Muscle of leg (tissue), 16 donors: ENCODE measurements at places on chromosomes 7 and 10. TPM values are rescaled to one million over a fixed set of nuclear protein-coding genes. Genes with fewer than 3 reads are reported as not detected.

DNA sequence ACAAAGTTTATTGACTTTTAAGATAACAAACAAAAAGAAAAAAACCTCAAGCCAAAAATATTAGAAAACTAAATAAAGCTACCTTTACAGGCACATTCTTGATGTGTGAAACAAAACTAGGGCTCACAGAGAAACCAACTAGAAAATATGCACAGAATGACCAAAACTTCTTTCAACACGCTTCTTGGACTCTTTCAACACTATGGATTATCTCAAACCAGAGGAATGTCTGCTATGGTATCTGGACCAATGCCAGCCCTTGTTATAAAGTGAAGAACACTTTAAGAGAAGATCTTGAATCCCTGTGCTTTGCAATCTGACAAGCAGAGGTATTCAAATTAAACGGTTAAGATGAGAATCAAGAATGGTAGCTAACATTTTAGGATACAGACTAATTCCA lies 76.6 kb downstream of the DNAJC1 start:
- H3K4me1 ChIP-seq = no peaks in the 10 kb centered on the region
- H3K27me3 ChIP-seq = no peaks in the 10 kb centered on the region
- no peak overlapping the region for H3K4me3 ChIP-seq
- H3K27ac ChIP-seq = no peak overlapping the region

DNA sequence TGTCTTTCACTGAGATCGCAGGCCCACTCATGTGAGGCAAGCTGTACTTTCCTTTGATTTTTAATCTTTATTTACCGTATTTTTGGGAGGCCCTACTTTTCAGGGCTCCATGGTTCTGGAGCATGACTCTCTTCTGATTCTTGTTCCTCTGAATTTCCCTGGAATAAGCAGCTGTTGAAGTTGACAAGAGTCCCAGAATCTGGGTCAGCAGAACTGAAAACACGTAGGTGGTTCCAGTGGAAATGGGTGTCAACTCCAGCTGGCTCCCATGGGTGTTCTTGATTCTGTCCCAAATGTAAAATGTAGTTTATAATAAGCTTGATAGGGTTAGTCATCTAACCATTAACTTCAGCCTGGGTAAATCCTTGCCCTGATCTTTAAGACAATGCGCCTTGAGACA lies 409.4 kb downstream of the GATA3 start:
- H3K27ac ChIP-seq = no peak overlapping the region
- DNase-seq = no peak
- no peaks in the 10 kb centered on the region for H3K4me1 ChIP-seq
- no peak overlapping the region for H3K4me3 ChIP-seq
- H3K36me3 ChIP-seq = no peaks in the 10 kb centered on the region

DNA sequence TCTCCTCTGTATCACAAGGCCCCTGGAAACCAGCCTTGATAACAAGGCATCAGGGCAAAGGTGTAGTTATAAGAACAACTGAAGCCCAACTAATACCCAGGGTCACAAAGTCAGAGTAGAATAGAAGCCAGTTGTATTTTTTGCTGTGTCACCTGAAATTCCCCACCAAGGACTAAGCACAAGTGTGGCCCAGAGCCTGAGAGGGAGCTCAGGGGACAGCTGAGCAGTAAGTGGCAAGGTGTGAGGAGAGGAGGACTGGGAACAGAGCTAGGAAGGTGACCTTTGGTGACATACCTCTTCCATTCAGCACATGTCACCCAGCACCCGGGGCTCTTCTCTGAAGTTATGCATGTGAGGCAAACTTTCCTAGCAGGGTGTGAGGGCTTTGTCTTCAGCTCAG lies 179.9 kb downstream of the HECW1 start:
- no peak overlapping the region for H3K27ac ChIP-seq
- H3K36me3 ChIP-seq = no peaks in the 10 kb centered on the region
- H3K27me3 ChIP-seq = no peaks in the 10 kb centered on the region
- H3K4me3 ChIP-seq = no peak overlapping the region

Gene MSMB
- not detected for total RNA-seq

- no peak overlapping the region for H3K27ac ChIP-seq
- no peak for DNase-seq
- no peak overlapping the region for H3K4me3 ChIP-seq
- no peaks in the 10 kb centered on the region for H3K36me3 ChIP-seq
- H3K27me3 ChIP-seq = peaks cover 85% of the 10 kb centered on the region
Observed at GRCh38 chr7:6532516-6532915, 18.7 kb downstream of the GRID2IP start.

DNA sequence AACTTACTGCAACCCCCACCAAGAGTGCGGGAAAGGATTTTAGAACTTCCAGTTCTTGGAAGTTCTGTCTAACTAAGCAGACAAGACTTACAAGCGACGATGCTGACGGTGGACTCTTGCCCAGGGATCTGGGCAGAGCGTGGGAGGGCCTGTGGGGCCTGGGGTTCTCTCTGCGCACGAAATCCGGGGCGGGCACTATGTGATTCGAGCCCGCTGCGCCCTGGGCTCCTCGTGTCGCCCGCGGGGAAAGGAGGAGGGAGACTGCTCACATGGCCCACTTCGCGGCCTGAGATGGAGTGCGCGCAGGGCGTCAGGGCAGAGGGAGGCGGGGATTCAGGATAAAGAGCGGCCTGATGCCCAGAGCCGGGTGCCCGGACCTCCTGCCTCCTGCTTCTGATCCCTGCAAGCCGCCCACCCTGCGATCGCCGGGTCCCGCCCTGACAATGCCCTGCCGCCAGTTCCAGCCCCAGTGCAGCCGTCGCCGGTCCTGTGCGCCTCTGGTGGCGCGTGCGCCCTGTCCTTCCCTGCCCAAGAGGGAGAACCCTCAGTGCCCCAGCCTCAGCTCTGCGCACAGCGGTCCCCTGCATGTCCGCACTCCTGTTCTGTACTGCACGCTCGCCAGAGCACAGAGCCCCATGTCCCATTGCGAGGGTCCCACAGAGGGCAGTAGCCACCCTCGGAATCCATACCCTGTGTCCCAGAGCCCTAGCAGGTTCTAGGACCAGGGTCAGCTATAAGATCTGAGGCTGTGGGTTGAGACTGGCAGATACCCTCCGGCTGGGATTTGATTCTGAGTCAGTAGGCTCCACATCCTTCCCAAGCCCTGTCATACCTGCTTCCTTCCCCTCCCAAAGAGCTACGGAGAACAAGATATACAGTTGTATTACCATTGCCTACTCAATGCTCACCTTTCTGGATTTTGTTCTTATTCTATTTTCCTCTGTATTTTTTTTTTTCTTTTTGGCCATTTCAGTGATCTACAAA lies 99.4 kb upstream of the TMEM106B start:
- H3K4me3 ChIP-seq = peak overlapping the region; percentile 23
- H3K36me3 ChIP-seq = no peaks in the 10 kb centered on the region
- H3K27ac ChIP-seq = no peak overlapping the region
- H3K4me1 ChIP-seq = no peaks in the 10 kb centered on the region
- peak; percentile 27 for DNase-seq
- H3K27me3 ChIP-seq = peaks cover 8% of the 10 kb centered on the region

Gene CCDC7
- 34.6 TPM for total RNA-seq

DNA sequence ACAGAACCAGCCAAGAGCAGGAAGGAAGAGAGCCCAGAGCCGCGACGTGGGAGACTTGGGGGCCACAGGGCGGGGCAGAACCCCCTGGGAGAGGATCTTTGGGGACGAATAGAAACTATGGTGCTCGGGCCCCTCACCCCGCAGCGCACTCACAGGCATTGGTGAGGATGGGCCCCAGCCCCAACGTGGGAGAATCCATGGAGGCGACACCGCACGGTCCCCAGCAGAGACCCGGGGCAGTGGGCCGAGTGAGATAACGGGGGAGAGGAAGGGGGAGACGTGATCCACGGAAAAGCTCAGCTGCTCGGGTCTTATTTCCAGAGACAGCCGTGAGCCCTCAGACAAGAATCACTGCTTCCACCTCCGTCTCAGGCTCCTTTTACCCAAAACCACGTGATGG lies 222.4 kb downstream of the TCERG1L start:
- H3K27me3 ChIP-seq = peaks cover 3% of the 10 kb centered on the region
- no peak for DNase-seq
- H3K36me3 ChIP-seq = no peaks in the 10 kb centered on the region
- H3K27ac ChIP-seq = no peak overlapping the region
- no peak overlapping the region for H3K4me3 ChIP-seq
- H3K4me1 ChIP-seq = no peaks in the 10 kb centered on the region

Gene STRIP2
- 5.2 TPM for total RNA-seq

DNA sequence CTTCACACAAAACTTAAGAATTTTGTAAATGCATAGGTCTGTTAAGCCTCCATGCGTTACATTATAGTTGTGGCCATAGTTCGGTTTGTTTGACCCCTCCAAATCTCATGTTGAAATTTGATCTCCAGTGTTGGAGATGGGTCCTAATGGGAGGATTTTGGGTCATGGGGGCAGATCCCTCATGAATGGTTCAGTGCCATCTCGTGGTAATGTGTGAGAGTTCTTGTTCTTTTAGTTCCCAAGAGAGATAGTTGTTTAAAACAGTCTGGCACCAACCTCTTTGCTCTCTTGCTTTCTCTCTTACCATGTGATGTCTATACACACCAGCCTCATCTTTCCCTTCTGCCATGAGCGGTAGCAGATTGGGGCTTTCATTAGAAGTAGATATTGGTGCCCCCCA lies 264.3 kb downstream of the TCF7L2 start:
- H3K27ac ChIP-seq = no peak overlapping the region
- no peak overlapping the region for H3K4me3 ChIP-seq
- no peaks in the 10 kb centered on the region for H3K36me3 ChIP-seq
- H3K27me3 ChIP-seq = no peaks in the 10 kb centered on the region
- no peaks in the 10 kb centered on the region for H3K4me1 ChIP-seq

Gene SUGCT
- 6.1 TPM for total RNA-seq

Gene PGAM2
- 412 TPM for total RNA-seq

Gene ABHD11
- total RNA-seq = 12.9 TPM

Gene ADRA2A
- 2.3 TPM for total RNA-seq

DNA sequence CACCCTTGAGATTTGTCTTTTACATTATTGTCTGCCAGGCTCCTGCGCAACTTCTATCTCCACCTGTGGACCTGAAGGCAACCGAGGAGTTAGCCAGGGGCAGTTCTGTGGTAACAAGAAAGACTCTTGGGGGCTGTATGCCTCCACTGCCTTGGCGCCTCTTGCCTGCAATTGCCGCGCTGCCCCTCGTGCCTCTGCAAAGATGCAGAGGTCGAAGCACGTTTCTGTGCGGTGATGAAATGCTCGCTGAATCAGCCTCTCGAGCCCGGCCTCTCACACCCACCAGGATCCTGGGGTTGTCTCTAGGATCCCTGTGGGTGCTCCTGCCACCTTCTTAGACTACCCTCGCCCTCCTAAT lies 486 bp upstream of the LHFPL3 start:
- H3K27ac ChIP-seq = no peak overlapping the region
- peaks cover 34% of the 10 kb centered on the region for H3K27me3 ChIP-seq
- H3K36me3 ChIP-seq = no peaks in the 10 kb centered on the region
- DNase-seq = no peak
- no peak overlapping the region for H3K4me3 ChIP-seq
- H3K4me1 ChIP-seq = peaks cover 9% of the 10 kb centered on the region

Gene CH25H
- total RNA-seq = 0.22 TPM

DNA sequence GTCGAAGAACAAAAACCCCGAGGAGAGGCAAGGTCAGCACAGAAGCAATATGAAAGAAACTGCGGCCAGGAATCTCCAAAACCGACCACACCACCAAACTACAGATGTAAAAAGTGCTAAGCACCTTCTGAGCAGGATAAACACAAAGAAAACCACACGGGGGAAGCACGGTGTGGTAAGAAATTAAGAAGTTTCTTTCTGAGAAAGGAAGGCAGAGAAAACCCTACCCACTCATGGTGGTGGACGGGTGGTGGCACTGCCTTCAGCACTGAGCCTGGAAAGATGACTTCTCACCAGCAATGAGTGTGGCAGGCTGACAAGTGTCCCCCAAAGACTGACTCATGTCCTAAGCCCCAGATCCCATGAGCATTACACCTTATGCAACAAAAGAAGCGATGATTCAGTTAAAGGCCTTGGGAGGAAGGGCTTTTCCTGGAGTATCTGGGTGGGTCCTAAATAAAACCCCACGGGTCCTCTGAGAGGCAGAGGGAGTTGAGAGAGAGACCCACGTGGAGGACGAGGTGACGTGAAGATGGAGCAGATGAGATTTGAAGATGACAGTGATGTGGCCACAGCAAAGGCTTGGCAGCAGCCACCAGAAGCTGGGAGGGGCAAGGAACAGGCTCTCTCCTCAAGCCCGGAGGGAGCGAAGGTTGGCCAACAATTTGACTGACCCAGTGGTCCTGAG lies 124.9 kb downstream of the DLG5 start:
- no peak overlapping the region for H3K27ac ChIP-seq
- no peaks in the 10 kb centered on the region for H3K27me3 ChIP-seq
- H3K4me3 ChIP-seq = no peak overlapping the region

DNA sequence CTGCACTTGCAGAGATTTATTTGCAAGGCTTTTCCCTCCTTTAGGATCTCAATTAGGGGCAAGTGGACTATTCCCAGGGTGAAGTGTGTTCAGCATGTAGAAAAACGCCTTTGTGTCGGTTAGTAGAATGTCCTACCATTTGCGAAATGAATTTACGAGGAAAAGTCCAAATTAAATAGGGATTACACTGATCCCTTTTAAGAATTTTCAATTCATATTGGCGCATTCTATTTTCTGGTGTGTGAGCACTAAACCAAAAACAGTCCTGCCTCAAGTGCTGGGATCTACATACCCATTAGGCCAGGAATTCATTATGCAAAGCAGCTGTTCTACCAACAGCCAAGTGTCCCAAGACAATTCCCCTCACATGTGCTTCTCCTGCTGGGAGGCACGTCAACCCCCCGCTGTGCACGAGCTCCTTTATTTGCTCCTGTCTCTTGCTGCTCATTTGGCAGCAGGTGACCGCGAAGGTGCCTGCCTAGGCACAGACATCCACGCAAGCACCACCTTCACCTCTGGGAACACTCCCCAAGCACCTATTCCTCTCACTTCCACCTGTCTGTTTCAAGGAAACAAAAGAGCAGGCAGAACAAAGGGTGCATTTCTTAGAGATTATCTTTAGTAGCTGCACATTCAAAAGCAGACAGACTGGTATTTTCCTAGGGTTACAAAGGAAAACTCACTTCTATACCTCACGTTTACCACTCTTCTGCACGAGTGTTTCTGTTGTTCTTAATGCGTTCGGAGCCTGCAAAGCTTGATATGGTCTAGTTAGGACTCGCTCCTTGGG lies 134.6 kb upstream of the FGFR2 start:
- no peaks in the 10 kb centered on the region for H3K4me1 ChIP-seq
- H3K4me3 ChIP-seq = no peak overlapping the region
- H3K36me3 ChIP-seq = no peaks in the 10 kb centered on the region
- DNase-seq = no peak
- no peak overlapping the region for H3K27ac ChIP-seq

DNA sequence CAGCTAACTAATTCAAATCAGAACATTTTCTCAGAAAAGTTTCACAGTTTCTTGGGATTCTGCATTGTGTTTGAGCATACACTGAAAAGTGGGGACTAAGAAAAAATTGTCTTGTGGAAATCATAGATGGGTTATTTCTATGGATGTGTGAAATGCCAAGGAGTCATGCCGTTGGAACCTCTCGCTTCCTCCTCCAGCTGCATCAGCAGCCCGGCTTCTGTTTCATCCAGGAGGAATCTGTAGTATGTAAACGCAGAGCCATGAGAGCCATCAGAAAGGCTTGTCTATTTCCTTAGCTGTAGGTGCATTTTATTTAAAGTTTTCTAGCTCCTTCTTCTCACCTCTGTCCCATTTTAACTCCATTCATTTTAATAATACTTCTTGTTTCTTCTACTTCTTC lies 1144.1 kb downstream of the GATA3 start:
- no peaks in the 10 kb centered on the region for H3K27me3 ChIP-seq
- no peak overlapping the region for H3K27ac ChIP-seq
- DNase-seq = peak; percentile 11
- no peaks in the 10 kb centered on the region for H3K4me1 ChIP-seq

GRCh38 chr7:41245916-41246315 lies 457.0 kb downstream of the INHBA start:
- no peak overlapping the region for H3K4me3 ChIP-seq
- no peak overlapping the region for H3K27ac ChIP-seq
- no peaks in the 10 kb centered on the region for H3K36me3 ChIP-seq

Gene ODAD2
- total RNA-seq = 1.5 TPM
